IPS-NIHi11 (cell line): ENCODE measurements at places on chromosomes 1 and 21.
A peak's percentile ranks its signal among the peaks of the same experiment; 100 is the strongest.

DNA sequence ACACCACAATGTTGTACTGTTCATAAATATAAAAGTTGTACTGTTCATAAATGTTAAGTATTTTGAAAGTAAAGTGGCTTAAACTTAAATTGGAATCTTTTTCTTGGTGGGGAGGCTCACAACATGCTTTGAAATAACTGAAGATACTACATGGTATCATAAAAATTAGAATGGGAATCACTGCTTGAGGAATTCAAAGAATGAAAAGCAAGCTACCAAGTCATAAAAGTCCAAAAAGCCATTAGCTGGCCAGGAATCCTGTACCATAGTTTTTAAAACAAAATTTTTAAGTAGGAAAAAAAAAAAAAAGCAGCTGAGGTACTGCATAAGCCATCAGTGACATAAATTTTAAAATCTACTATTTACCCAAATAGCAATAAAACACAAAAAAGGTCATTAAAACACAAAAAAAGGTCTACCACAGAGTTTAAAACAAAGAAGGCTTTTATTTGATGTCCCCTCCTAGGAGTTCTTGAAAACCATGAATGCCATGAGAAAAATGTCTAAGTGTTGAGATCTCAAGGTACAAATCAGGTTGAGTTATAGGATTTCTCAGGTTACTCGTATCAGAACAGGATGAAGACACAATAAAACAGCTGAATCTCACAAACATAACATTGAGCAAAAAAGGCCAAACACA lies 8.6 kb downstream of the ZZZ3 start:
- no peak for DNase-seq

DNA sequence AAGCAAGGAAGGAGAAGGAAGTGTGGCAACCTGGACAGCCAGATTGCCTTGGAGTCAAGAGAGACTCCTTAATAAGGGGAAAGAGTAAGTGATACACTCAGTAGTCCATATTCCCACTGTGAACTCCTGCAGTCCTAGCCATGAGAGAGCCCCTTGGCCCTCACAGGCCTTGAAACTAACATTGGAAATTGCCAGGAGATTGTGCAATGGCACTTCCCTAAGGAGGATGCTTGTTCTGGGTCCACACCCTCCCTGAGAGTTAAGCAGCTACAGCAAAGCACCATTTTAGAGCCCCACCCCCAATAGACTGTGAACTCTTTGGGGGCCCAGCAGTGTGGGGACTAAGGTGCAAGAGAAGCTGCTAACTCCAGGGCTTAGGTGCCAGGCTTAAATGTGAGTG lies 367.7 kb upstream of the CAMK1G start:
- no peak for DNase-seq

GRCh38 chr1:196444634-196445033 lies 163.6 kb downstream of the KCNT2 start:
- DNase-seq, result no peak

- DNase-seq, result no peak
These were observed 174.2 kb upstream of the GORAB start for GRCh38 chr1:170357750-170358149.

GRCh38 chr1:2921970-2922686 lies 99.1 kb upstream of the ACTRT2 start:
- peak; percentile 43 for DNase-seq

- DNase-seq, result no peak
These were observed 3.0 kb upstream of the SUCO start for GRCh38 chr1:172530000-172530399.

DNA sequence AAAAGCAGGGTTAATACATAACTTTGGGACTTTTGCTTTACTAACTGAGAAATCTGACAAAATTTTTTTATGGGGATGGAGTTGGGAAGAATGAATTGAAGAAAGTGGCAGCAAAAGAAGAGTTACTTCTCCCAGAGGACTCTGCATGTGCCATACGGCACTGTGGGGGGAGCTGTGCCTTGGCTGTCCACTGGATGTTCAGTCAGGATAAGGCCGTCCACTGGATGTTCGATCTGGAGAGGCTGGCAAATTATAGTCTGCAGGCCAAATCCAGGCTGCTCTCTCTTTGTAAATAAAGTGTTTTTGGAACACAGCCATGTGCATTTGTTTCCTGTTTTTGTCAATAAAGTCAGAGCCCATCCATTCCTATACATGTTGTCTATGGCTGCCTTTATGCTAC lies 4.5 kb upstream of the MAP3K7CL start:
- no peak for DNase-seq

DNA sequence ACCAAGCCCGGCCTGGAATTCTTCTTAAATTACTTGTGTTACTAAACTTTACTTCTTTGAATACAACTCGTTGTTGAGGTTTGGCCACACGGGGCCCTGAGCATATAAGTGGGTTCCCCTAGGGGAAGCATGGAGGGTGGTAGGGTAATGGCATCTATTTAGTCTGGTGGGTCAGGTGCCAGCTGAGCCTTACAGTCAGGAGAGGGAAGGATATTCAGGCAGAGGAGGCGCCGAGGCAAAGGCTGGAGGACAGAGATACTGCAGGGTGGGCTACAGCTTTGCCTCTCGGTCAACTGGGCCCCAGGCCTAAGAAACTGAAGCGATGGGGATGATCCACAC lies 424 bp upstream of the NECAP2 start:
- DNase-seq, result no peak

DNA sequence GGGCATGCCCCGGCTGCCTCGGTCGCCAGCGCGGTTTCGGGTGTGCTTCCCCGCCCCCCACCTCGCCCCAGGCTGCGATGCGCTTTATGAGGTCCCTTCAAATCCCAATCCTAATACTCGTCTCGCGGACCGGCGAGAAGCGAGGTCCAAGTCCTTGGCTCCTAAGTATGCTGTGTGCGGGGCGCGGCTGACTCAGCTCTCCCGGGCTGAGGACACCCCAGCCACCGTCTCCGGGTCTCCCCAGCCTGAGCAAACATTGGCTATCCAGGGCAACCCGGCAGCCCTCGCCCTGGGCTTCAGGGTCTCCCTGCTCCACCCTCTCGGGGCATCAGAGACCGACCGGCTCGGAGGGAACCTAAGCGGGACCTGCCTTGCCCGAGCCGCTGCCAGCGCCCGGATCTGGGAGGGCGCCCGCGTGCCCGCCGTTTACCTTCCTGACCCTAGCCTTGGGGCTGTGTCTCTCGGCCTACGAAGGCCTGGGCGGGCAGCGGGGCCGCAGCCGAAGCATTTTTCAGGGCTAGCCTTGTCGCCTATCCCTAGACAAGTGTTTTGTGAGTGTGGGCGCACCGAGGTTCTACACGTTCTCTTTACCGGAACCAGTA lies 1.2 kb downstream of the ITPKB start:
- peak; percentile 31 for DNase-seq

- DNase-seq, result no peak
These were observed 19.0 kb downstream of the YTHDF2 start for GRCh38 chr1:28755701-28756100.

DNA sequence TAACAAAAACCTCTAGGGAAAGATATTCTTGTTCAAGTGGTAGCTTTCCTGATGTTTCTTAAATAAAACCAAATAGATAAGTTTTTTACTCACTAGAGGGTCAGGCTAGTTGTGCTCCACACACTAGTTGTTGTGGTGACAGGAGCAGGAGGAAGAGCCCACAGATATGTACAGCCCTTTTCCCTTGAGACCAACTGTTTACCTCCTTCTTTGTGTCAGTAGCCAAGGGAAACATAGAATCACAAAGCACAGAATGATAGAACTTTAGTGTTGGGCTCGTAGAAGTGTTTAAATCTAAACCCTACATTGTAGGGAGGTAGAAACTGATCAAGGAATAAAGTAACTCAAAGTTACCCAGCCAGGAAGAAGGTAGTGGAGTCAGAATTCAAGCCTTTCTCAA lies 309.0 kb downstream of the CTH start:
- no peak for DNase-seq

DNA sequence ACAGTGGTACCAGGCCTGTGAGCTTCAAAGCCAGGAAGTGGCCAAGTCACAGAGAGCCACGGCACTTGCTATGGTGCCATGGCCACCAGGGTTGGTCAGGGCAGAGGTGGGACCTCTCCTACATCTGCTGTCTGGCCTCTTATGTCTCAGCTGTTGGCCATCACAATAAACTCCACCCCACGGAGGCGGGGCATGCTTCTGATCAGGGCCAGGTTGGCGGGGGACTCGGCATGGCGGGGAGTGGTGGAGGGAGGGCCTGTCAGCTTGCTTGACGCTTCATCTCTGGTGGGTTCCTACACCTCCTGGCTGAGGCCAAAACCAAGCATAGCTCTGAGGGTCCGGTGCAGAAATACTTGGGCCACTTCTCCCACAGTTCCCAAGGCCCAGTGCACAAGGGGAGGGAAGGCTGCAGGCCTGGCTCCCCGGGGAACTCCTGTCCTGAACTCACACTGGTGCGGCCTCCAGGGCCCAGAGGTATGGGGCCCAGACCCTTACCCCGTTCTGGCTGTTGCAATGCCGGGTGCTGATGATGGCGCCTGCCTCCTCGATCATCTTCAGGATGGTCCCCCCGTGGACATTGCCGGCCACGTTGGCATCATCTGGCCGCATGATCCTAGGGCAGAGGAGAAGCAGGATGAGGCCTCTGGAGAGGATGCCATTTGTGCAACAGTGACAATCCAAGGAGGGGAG lies 44.2 kb downstream of the ACOT7 start:
- no peak for DNase-seq

GRCh38 chr1:23759277-23759676 lies 16.0 kb downstream of the ELOA start:
- no peak for DNase-seq

DNA sequence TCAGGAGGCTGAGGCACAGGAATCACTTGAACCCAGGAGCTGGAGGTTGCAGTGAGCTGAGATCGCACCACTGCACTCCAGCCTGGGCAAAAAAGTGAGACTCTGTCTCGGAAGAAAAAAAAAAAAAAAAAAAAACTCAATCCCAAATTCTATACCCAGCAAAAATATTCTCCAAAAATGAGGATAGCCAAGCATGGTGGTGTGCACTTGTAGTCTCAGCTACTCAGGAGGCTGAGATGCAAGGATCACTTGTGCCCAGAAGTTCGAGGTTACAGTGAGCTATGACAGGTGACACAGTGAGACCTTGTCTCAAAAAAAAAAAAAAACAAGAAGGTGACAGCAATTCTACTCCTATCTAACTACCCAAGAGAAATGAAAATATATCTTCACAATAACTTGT lies 6.4 kb downstream of the TMEM50B start:
- DNase-seq, result no peak

DNA sequence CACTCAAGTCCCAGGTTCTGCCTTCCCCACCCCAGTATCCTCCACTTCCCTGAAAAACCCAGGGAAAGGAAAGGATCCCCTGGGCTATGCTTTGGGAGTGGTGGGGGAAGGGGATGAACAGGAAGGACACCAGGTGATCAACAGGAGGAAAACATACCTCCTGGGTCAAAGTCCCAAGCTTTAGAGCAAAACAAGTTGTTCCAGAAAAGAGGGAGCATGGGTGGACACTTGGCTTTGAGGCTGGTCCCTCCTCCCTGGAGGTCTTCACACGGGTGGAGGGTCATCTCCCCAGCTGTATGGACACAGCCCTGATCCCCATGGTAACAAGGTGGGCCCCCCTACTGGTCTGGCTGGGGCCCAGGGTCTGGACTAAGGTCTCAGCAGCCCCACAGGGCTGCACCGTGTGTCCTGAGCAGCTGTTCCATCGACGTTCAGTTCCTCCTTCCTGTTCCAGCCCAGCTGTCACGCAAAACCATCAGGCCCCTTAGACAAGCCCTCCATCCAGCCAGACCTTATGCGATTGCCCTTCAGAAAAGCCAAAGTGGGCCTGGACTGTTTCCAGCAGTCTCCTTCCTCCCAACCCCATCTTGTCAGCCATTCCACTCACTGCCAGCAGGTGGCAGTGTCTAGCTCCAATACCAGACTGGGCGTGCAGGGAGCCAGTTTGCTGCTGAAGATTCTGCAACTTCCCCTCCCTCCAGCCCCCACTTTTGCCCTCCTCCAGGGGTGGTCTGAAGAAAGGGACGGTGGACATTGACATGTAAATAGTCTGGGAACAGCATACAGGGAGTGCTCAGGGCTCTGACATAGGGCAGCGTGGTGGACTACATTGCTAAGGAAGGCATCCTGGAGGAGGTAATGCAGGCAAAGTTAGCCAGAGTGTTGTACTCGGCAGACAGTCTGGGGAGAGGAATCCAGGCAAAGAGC lies 2.9 kb upstream of the PDZK1IP1 start:
- peak; percentile 91 for DNase-seq

DNA sequence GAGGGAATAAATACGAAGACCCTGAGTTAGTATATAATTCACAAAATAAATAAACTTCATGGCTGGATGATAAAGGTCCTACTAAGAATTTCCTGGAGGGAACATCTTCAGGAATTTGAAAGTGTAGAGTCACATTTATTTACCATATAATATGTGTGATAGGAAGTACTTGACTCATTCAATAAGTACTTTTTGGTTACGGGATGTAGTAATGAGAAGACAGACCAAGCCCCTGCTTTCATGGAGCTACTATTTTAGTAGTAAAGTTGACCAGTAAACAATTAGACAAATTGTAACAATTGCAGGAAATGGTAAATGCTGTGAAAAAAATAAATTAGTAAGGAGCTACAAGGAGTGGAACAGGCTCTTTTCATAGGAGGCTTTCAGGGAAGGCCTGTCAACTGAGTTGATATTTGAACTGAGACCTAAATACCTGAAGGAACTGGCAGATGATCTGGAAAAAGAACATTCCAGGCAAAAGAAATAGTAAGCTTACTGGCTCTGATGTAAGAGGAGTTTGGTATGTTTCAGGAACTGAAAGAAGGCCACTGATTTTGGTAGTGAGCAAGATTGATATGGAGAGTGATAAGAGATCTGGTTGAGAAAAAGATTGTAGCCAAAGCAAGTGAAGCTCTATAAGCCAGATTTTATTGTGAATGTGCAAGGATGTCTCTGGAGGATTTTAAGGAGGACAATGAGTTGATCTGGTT lies 36.2 kb downstream of the CAMSAP2 start:
- no peak for DNase-seq

DNA sequence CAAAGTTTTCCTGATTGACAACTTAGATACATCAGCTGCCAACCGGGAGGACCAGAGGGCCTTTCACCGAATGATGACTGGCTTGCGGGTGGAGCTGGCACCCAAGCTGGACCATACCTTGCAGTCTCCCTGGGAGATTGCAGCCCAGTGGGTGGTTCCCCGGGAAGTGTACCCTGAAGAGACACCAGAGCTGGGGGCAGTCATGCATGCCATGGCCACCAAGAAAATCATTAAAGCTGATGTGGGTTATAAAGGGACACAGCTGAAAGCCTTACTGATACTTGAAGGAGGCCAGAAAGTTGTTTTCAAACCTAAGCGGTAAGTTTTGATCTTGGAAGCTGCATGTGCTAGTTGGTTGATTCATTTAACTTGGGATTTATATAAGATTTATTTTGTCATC lies 18.2 kb downstream of the FAM20B start:
- no peak for DNase-seq

GRCh38 chr1:37100310-37100709 lies 66.0 kb upstream of the GRIK3 start:
- no peak for DNase-seq

DNA sequence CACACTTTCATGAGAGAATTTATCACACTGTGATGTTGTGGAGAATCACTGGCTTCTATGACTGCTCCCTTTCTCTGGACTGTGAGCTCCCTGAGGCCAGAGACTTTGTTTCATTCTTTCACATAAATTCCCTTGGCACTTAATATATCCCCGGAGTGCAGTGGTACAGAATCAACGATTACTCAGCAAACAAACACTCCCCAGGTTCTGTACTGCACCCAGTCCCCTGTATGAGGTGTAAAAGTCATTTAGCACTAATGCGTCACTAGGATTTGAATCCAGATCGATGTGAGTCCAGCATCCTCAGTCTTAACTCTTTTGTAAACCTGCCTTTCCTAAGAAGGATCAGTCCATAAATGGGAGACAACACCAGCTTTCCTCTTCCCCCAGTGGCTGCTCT lies 6.8 kb upstream of the UTP25 start:
- DNase-seq, result no peak

- DNase-seq, result no peak
These were observed 81.6 kb upstream of the ACTL8 start for GRCh38 chr1:17673329-17674072.

GRCh38 chr1:9652379-9653209 lies 1.1 kb downstream of the PIK3CD start:
- peak; percentile 63 for DNase-seq
